Stimulated activated CD4-positive, alpha-beta T cell treated with anti-CD3 and anti-CD28 coated beads, Interleukin-1b, Interleukin-23, amount 100 ng/mL, for 1 hour (primary cell): ENCODE measurements at places on chromosomes 11 and 22.

GRCh38 chr11:74086242-74086884, 77.5 kb upstream of the UCP3 start:
- DNase-seq, result no peak

- DNase-seq, result no peak
Measured at GRCh38 chr11:67002297-67002913, 20.5 kb upstream of the SYT12 start.

DNA sequence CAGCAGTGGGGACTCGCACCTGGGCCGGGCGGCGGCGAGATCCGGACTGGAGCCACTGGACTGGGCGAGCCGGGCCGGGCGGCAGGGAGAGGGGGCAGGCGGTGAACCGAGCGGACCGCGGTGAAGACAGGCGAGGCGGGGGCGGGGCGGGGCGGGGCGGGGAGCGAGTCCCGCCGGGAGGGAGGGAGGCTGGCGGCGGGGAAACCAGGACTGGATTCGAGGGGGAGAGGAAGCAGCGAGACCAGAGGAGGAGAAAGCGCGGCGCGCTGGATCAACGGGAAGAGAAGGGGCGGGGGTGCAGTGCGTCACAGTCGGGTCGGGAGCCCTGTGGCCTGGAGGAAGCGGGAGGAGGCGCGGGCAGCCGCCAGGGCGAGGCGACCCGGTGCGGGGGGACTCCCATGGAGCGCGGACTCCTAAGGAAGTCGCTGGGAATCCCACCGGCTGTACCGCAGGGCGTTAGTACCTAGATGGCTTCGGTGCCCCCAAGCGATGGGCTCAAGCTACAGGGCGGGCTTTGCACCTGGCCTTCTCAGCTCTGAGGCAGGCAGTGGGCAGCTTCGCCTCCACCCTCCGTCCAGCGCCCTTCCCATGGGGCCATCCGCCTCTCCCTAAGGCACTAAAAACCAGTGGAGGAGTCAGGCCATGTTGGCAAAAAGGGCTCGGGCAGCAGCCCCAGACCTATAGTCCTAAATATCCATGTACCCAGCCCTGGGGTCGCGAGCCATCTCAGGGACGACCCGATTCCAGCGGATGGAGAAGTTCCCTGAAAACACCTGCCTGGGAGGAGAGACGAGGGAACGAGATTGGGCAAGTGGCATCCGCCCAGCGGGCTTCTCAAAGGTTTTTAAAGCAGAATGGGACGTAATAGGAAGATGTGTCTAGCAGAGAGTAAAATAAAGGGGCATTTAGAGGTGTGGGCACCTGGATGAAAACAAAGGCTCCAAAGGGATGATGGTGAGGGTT, at the start of gene TMEM121B:
Gene TMEM121B (minus strand): TSS at position 128 of the 963 bp plus-strand sequence. CDS start 233 bp downstream, outside the sequence.
- no peak for DNase-seq

- no peak for DNase-seq
Measured at GRCh38 chr11:100602716-100603115, 84.4 kb upstream of the ARHGAP42 start.

- DNase-seq, result no peak
Measured at GRCh38 chr22:33923660-33924246, 3.5 kb upstream of the LARGE1 start.

GRCh38 chr11:957212-957920, 31.7 kb downstream of the AP2A2 start:
- DNase-seq, result no peak

GRCh38 chr22:27905653-27906052, 13.4 kb downstream of the PITPNB start:
- no peak for DNase-seq

DNA sequence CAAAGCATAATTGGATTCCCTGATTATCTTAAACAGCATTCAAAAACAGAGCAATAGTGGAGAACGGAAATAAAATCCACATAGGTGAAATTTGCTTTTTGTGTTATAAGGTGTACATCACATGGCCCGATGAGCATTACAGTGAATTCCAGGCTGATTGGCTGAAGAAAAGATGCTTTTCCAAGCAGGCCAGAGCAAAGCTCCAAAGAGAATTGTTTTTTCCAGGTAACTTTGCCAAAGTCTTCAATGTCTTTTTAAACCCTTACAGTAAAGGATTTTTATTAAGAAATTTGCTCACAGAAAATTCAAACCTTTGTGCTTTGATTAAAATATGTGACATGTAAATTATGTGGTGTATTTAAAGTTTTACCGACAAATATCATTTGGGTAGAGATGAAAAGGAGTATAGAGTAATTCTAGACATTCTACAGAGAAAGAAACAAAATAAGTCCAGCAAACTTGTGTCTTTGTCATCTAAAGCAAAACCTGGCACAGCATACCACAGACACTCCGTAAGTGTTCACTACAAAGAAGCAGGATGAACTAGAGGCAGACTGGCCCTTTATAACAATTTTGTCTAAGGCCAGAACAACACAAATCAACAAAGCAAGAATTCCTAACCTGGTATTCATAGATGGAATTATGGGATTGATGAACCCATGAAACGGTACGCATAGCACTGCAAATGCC, 16.6 kb downstream of the BBOX1 start:
- DNase-seq, result no peak

DNA sequence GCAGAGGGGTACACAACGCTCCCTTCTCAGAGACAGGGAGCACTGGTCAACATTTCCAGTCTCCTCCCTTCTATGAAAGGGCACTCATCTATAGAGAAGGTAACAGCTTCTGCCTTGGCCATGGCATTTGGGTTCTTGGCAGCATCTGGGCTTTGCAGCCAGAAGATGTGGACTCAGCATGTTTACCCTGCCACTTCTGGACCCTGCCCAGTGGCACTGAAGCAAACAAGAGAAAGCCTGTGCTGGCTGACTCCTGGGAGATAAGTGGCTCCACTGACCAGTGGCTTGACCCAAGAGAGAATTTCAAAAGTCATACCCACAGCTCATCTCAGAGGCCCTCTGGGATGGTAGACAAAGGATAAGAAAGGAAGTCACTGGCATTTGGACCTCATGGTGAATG, 8.0 kb downstream of the CSNK2A3 start:
- no peak for DNase-seq

- no peak for DNase-seq
Measured at GRCh38 chr11:6269994-6270393, 10.4 kb downstream of the CCKBR start.

GRCh38 chr11:46120346-46121300, 631 bp downstream of the PHF21A start:
- DNase-seq, result no peak

DNA sequence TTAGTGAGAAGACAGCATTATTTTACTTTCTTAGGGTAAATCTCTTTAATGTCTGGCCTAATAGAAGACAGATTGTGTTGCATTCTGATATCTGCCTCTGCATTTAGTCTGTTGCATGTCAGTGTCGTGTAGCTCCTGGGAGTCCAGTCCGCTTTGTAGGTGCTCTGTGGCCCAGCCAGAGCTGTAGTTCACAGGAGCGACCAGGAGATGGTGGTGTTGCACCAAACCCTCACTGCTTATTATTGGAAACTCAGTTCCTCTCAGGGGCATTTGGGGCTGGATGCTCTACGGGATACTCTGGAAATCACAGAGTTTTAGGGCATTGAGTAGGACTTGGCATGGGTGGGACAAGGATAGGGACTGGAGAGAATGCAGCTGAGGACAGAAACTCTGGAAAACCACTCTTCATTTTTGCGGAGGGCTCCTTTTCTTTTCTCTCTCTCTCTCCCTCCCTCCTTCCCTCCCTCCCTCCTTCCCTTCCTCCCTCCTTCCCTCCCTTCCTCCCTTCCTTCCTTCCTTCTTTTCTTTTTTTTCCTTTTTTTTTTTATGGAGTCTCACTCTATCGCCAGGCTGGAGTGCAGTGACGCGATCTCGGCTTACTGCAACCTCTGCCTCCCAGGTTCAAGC, 21.7 kb downstream of the MIAT start:
- peak; percentile 53 for DNase-seq

GRCh38 chr11:93942176-93942575, 79.0 kb upstream of the HEPHL1 start:
- no peak for DNase-seq

DNA sequence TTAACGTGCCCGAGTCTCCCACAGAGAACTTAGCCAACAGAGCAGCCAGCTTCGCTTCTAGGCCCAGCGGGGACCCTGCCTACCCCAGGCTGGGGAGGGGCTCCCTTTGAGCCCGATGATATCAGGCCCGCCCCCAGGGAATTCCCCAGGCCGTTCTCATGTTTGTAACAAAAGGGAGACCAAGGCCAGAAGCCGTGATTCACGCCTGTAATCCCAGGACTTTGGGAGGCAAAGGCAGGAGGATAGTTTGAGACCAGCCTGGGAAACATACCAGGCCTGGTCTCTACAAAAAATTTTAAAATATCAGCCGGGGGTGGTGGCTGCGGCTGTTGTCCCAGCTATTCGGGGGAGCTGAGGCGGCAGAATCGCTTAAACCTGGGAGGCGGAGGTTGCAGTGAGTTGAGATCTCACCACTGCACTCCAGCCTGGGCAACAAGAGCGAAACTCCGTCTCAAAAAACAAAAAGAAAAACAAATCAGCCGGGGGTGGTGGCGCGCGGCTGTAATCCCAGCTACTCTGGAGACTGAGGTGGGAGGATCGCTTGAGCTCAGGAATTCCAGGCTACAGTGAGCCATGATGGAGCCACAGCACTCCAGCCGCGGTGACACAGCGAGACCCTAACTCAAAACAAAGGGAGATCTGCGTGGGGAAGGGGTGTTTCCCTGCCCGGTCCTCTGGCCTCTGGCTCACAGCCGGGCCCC, 1.7 kb downstream of the DRD4 start:
- no peak for DNase-seq

GRCh38 chr22:50264946-50265669, 3.6 kb upstream of the MAPK12 start:
- no peak for DNase-seq

- DNase-seq, result no peak
Measured at GRCh38 chr11:111582881-111583280, 19.4 kb upstream of the SIK2 start.

DNA sequence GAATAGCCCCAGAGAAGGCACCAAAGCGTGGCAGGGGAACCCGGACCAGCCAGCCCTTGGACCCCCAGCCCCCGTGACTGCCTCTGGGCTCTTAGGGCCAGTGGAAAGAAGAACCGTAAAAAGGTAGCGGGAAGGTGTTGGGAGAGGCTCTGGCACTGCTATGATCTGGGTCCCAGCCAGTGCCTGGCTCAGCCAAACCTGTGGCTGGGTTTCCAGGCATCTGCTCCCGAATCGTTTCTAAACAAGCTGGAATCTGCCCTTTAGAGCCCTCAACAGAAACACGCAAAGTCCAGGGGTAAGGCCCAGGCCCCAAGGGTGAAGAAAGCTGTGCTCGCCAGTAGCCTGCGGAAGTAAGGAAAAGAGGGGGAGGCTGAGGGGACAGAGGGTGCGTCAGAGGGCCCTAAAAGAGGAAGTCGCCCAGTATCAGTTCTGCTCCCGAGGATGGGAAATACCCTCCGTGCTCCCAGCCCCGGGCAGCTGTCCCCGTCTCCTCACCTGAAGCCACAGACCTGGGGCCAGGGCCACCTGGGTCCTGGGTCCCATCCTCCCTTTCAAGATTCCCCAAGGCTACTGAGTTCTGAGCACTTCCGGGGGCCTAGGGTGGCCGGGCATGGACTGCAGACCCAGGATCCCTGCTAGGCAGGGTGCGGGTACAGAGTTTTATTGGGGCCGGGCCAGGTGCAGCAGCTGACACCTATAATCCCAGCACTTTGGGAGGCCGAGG, 24.7 kb downstream of the IL10RA start:
- no peak for DNase-seq

- no peak for DNase-seq
Measured at GRCh38 chr11:3153291-3153861, 11.7 kb downstream of the OSBPL5 start.
